ENCODE measurements at places on chromosomes 5 and 9.

GRCh38 chr5:79691007-79691406 is 1.4 kb downstream of the CMYA5 start:
- DNase-seq, result no peak

DNA sequence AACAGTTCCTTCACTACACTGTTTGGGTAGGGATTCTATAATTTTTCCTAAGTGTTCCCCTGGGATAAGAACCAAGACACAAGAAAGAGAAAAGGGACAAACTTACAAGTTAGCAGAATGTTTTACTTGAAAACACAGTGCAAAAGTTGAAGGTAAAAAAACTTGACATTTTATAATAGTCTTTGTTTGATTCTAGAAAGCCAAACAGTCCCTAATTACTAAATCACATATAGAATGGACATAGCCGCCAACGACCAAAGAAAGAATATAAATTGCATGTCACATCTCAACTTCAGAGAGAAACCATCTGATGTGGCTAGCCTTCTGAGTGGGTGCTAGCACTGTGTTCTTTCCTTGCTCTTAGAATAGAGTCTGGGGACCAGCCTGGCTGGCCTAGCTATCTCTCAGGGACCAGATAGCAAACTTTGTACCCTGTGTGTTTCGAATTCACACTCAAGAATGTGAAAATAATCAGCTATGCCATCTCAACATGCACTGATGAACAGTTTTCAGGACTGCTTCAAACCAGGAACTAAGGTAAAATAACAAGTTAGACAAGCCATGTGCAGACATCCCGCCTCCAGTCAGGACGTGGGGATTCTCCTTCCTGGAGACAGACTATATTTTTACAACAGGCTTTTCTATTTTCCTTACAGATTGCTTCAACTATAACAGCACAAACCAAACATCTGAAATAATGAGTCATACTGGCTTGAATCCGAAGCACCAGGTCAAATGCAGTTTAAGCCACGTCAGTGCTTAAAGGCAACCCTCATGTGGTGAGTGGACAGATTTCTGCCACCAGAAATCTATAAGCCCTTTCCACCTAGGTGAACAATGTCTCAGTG is 53.7 kb downstream of the LHFPL2 start:
- no peak for DNase-seq

- DNase-seq, result no peak
Measured at GRCh38 chr5:120367896-120368634, 96.0 kb upstream of the PRR16 start.

- DNase-seq, result no peak
Measured at GRCh38 chr9:68476847-68477246, 63.8 kb downstream of the TMEM252 start.

DNA sequence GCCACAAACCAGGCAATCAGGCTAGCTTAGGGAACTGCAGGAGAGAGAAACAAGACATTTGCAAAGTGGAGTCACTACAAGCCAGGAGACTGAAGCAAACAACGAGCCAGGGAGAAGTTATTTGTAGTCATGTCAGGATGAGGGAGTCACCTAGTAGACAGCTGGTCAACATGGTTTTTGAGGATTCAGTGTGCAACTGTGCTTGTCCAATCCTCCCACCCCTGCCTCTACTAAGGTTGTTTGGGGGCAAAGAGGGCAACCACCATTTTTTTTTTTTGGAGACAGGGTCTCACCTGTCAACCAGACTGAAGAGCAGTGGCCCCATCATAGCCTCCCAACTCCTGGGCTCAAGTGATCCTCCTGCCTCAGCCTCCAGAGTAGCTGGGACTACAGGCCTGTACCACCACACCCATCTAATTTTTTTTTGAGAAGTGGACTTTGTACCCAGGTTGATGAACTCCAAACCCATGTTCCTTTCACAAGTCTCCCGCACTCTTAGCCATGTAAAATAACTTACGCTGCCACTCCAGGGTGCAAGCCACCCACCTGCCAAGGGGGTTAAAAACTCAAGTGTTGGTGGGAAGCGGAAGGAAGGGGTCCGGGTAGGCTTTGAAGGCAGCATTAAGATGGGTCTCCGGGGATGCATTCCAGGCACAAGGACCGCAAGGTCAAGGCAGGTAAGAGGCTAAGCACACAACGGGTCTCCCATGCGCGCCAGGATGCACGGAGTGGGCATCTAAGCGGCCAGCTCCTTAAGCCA is 995 bp downstream of the RPL35 start:
- no peak for DNase-seq

DNA sequence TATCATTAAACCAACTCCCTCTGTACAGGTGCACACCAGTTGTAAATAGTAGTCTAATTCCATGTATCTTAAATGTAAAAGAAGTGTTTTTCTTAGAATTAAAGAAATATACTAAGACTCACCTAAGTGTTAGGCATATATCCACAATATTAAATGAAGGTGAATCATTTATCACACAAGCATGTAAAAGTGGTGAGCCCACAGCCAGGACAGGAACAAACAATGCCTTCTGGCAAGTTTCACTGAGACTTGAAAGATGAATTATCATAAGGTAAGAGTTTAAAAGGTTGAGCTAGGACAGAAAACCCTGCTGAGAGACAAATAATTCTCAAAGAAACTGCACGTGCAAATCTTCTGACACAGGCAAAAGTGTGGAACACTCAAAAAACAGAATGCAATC is 832.5 kb downstream of the TAF11L14 start:
- DNase-seq, result no peak

DNA sequence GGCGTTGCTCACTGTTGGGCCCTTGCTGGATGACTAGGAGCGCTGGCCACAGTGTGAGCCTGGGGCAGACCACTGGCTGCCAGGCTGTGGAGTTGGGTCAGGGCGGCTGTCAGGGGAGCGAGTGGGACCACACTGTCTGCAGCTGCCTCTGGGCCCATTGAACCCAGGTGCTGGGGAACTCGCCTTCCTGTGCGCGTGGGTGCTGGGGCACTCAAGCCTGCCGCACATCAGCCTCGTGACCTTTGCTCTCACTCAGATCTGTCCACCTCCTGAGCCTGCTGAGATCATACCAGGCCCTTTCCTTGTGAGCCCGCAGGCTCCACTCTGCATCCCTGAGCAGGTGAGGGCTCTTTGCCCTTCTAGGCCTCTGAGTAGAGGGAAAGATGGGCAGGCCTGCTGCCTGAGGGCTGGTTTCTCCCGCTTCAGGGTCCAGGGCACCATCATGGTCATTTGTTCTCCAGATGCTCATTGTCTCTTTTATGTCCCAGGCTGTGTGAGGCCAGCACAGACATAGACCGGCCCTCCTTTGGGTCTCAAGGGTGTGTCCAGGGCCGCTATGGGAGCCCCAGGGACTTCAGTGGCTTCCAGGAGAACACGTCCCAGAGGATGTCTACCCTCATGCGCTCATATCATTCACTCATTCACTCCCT is 26.5 kb downstream of the WNK2 start:
- DNase-seq, result no peak

- no peak for DNase-seq
Measured at GRCh38 chr9:113364951-113365350, 11.8 kb downstream of the HDHD3 start.

GRCh38 chr9:38205279-38205678 is 136.3 kb upstream of the SHB start:
- DNase-seq, result no peak

GRCh38 chr5:126514131-126514557 is 80.9 kb downstream of the ALDH7A1 start:
- DNase-seq, result no peak

DNA sequence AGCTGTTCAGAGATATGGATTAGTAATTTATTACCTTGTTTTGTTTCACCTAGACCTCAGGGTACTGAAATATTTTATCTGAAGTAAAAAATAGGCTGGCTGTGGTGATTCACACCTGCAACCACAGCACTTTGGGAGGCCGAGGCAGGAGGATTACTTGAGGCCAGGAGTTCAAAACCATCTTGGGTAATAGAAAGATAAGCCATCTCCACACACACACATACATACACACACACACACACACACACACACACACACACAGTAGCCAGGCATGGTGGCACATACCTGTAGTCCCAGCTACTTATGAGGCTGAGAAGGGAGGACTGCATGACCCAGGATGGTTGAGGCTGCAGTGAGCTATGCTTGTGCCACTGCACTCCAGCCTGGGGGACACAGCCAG is 3.7 kb downstream of the ANXA2R start:
- DNase-seq, result peak; percentile 23

DNA sequence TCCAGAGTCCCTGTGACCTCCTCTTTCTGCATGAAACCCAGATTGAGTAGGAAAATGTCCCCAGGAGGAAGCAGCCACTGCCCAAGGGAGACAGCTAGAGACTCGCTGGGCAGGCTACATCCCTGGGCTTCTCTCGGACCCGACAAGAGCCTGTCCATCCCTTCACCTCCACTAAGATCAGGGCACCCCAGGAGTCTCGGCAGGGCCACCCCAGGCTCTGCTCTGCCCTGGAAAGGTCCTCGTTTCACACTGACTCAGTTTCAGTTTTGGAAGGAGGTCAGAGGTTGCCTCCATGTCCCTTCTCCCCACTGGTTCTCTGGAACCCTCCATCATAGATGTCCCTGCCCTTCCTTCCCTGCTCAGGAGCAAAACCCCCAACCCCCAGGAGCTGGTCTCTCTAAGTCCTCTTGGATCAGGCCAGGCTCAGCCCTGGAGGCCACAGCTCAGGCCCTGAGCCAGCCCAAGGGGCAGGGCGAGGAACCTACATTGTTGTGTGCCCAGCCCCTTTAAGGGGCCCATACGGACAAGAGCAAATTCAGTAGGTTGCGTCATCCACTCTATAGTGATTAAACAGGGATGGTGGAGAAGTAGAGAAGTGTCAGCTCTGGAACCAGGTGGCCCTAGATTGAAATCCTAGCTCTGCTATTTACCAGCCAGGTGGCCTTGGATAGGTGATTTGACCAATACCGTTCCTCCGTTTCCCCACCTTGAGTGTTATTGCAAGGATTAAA is 37.4 kb downstream of the C9orf50 start:
- DNase-seq, result no peak

DNA sequence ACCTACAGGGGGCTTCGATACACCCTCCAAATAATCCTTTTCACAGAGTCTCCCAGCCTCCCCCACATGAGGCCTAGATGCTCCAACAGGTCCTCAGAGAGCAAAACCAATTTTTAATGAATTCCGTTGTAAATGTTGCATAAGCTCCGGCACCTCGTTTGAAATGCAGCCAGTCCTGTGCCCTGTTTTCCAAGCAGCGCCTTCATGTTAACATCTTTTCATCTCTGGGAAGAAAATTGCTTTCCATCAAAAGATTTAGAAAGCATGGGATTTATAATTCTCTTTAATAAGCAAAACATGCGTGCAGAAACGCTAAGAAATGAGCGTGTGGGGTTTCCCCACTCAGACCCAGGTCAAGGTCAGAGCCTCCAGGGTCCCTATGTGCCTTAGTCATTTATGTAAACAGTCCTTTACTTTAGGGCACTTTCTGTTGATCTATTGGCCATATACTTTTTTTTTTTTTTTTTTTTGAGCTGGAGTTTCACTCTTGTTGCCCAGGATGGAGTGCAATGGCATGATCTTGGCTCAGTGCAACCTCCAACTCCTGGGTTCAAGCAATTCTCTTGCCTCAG is 177.5 kb upstream of the S1PR3 start:
- no peak for DNase-seq

DNA sequence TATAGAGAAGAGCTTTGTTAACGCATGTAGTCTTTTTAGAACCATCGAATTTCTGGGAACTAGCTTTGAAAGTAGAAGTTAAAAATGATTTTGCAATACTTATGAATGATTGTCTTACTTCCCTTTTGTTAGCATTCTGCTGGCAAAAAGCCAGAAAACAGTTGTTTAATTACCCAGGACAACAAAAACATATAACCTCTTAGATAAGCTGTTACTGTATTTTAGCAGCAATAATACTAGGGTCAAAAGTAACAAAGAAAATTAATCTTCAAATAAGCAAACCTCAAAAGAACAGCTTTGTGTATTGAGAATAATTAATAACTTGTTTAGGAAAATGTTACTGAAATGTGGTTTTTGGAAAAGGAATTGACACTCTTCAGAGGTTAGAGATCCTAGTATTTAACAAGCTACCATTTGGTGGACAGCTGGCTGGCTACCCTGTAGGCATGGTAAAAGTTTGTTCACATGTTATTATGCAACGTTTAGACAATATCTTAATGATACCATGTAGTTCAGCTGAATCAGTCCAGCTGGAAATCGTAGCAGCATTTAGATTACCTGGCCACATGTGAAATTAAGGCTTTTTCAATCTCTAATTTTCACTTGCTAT is 3.8 kb downstream of the FGF10 start:
- no peak for DNase-seq

GRCh38 chr9:78325343-78325742 is 28.4 kb downstream of the PSAT1 start:
- no peak for DNase-seq

GRCh38 chr5:88686726-88687125 is 196.3 kb downstream of the MEF2C start:
- no peak for DNase-seq

DNA sequence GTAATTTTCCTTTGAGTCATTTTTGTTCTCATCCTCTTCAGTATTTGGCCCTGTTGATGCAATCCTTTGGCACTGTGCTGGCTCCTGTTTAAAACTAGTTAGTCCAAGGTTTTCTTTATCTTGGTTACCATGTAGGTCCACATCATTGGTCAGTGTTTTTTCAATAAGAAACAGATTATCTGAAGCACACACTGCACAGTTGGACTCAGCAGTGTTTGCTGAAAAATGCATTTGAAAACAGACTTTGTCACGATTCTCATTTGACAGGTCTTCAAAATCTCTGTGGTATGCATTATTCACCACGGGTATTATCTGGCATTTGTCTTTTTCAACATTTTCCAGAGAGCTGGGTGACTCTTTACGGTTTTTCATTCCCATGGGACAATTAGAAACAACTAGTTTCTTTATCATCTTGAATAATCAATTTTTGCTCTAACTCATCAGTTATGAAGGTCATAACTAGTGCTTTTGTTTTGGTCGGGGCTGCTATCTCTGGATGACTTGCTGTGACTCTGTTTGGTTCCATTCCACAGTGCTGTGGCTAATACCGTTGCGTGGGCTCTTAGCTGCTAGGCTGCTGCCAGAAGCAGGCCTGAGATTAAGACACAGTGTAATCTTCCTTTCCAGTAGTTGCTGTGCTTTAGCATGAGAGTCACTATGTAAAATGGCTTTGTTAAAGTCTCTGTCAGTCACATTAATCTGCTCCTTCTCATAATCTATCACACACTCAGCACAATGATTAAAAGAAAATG is 36.2 kb downstream of the NUDT12 start:
- no peak for DNase-seq

DNA sequence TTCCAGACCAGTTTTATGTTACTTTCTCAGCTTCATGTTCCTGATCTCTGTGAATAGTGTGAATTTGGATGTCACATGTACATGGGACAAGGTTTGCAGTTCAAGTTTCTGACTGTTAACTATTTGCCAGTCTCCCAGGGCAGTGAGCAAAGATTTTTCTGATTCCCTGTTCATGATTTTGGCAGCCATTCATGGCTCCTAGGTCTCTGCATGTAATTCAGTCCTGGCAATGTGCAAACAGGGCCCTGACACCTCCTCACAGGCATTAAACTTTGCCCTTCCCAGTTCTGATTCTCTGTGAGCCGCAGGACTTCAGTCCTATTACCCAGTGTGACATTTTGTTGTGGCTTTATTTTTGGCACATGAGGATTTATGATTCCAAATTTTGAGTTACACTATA is 349.7 kb downstream of the ARRDC3 start:
- DNase-seq, result no peak

GRCh38 chr9:87748881-87749280 is 23.0 kb downstream of the CTSL start:
- DNase-seq, result no peak

GRCh38 chr9:35556776-35557175 is 48.3 kb upstream of the TESK1 start:
- DNase-seq, result no peak

- no peak for DNase-seq
Measured at GRCh38 chr5:150612405-150612804, 28.1 kb upstream of the SYNPO start.

GRCh38 chr5:96852759-96853158 is 23.5 kb upstream of the ERAP2 start:
- DNase-seq, result no peak

All from activated CD4-positive, alpha-beta T cell treated with anti-CD3 and anti-CD28 coated beads, Interleukin-2, amount 50 U/mL, for 16 hours (primary cell).